IMR-90 (cell line): ENCODE measurements at places on chromosomes 2 and 18. TPM values are rescaled to one million over a fixed set of nuclear protein-coding genes. Genes with fewer than 3 reads are reported as not detected.

GRCh38 chr2:239113171-239113570 is 265.3 kb downstream of the TWIST2 start:
- peak; percentile 31 for DNase-seq

DNA sequence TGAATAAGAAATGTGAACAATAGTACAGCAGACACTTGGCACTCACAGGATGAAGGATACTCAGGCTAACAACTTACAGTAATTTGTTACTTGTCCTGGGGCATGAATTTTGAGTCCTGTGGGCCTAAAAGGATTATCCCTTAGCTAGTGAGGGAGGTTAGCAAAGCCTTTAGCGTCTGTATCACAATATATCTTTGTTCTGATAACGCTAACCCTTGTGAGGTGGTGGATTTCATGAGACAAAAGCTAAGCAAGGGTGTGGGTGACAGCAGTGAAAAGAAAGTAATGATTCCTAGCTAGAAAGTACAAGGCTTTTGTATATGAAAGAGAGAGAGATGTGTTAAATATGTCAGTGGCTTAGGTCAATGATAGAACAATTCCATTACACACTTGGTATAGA is 46.8 kb upstream of the TTC21B start:
- DNase-seq: no peak

- no peak for DNase-seq
Observed at GRCh38 chr2:193377789-193378188, 1183.1 kb upstream of the TMEFF2 start.

DNA sequence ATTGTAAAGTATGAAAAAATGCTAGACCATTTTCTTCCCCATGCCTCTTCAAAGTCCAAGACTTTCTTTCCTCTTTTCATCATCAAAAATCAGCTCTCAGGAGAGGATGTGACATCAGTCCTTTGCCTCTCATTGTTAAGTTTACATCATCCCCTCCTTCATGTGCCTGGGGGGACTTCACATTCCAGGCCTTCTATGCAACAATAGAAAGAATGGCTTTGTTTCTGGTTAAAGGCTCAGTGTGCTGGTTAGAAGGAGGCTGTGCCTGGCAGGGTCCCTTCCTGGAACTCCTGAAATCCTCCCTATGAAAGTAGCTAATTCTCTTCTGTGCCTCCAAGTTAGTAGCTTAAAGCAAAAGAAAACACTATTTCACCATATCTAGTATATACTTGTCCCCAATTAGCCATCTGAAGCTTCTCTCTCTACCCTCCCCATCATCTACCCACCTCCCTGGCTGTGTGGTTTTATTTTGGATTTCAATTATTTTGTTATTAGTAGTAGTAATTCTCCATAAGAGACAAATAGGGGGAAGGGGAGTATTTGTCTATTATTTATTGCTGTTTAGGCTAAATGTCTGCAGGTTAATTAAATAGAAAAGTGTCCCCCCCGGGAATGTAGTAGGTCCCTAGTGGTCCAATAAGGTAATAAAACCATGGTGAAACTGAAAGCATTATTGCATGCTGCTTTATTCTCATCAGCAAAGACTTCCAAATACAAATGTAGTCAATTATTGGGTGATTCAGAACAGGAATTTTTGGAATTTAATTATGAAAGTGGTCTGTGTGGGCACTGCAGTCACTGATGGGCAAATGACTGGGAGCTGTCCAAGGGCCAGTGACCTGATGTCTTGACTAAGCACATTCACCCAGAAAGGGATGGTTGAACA is 69.0 kb downstream of the CPO start:
- peak; percentile 23 for DNase-seq

DNA sequence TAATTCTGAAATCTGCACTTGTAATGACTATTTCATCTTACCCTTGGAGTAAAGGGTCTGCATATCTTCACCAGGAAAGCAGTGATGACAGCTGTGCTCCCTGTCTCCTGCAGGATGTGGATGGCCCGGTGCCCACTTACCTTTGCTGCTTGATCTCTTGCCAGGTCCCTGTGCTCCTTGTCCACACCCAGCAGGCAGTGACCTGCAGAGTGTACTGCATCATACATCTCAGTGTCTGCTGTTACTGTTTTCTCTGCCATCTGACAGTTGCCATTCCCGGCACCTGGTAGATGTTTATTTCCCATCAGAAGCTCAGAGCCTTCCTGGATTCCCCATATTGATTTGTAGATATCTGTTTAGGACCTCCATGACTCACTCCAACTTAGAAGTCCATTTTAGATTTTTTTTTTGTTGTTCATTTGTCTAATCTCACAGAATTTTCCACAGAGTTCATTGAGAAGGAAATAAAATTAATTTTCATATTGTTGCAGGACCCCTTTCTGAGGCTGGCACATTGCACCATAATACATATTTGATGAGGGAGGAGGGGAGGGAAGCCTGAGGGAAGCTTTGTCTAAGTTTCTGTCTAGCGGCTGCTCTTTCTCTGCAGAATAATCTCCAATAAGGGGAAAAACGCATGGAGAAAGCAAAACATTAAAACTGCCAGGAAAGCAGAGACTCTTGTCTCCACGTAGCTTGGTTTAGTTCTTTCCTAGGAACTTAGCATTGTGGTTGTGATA is 697.5 kb upstream of the RAB6C start:
- no peak for DNase-seq

GPR55 gene
- polyA plus RNA-seq: 0.03 TPM in 1 of 2 replicates, not detected in the other
